Caco-2 (cell line): ENCODE measurements at places on chromosomes 11 and 22.

GRCh38 chr11:9203691-9204311 is 61.3 kb downstream of the DENND5A start:
- DNase-seq, result peak; percentile 48

DNA sequence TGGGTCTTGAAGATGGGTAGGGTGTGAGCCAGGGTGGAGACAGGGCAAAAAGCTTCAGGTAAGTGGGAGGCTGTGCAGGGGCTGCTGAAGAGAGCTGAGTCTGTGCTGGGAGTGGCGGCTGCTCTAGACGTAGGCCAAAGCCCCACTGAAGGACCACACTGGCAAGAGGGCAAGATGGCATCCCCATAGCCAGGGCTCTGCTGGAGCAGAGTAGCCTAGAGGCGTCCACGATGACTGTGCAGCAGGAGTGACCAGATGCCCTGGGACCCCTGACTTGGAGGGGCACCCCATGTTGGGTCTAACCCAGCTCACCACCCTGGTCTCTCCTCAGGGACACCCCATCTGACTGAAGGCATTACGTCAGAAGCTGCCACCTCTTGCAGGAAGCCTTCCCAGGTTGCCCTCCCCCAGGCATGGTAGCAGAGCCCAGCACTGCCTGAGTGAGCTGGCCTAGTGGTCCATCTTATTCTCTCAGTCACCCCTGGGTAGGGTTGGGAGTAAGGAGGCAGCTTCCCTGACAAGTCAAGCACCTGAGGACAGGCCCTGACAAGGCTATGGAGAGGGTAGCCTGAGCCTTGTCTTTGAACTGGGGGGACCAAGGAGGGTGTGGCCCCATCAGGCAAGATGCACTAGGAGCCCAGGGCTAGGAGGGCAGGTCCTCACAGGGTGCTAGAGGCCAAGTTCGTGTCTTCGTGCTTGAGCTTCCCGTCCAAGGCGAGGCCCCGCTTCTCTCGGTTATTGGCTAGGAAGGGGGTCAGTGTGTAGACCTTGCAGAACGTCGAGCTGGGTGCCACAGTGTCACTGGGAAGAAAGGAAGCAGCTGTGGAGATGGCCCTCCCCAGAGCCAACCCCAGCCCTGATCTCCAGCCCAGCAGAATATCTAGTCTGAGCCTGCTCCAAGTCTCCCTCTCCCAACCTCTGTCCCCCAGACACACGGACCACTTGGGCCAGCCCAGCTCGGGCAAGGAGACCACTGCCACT is 33.1 kb downstream of the TPBGL start:
- DNase-seq, result peak; percentile 41

GRCh38 chr11:7525424-7525823 is 11.6 kb downstream of the PPFIBP2 start:
- no peak for DNase-seq

- DNase-seq, result no peak
These were observed 6.2 kb upstream of the TLCD5 start for GRCh38 chr11:120318906-120319305.

- no peak for DNase-seq
These were observed 9.4 kb downstream of the DPP3 start for GRCh38 chr11:66489636-66490035.

GRCh38 chr22:44130076-44130711 is 50.5 kb upstream of the PARVG start:
- no peak for DNase-seq

DNA sequence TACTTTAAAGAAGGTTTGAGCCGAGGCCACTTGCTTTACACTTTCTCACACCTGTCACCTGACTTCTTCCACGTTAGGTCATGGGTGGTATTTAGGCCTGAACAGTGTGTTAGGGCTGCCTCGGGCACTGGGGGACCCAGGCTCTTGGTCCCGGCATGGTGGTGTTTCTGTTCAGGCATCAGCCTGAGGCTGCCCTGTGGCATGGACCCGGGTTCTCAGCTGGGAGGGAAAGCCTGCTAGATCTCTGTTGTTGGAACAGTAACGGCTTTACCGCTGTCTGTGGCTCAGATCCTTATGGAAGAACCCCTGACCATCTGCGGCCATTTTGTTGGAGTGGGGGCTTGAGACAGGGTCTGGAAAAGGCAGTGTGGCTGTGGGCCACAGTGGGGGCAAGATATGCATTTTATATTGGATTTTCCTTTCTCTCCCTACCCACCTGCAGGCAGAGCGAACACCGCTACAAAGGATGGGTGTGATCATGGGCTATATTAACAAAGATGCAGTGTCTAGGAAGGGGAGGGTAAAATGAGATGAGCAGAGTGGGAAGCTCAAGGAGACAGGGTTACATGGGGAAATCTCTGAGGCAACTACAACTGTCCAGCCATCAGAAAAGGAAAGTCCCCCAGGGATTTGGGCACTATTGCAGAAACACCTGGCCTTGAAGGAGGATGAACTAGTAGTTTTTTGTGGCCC is 1.6 kb upstream of the KCNJ11 start:
- DNase-seq, result no peak

GRCh38 chr11:64448599-64449380 is 89.8 kb downstream of the RPS6KA4 start:
- peak; percentile 90 for DNase-seq

DNA sequence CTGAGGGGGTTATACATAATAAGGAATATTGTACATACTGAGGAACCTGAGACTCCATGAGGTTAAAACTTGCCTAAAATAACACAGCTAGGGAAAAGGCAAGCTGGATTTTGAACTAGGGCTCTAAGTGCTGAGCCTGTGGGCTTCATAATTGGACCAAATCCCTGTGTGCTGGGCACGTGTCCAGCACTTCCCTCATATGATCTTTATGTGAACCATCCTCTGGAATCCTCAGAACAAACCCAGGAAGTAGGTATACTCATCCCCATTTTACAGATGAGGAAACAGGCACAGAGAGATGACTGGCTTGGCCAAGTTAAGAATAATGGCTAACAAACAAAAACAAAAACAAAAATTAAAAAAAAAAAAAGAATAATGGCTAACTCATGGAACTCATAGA is 14.9 kb downstream of the RTN4RL2 start:
- no peak for DNase-seq

GRCh38 chr22:23401111-23401909 is 178.8 kb downstream of the IGLL1 start:
- peak; percentile 34 for DNase-seq

DNA sequence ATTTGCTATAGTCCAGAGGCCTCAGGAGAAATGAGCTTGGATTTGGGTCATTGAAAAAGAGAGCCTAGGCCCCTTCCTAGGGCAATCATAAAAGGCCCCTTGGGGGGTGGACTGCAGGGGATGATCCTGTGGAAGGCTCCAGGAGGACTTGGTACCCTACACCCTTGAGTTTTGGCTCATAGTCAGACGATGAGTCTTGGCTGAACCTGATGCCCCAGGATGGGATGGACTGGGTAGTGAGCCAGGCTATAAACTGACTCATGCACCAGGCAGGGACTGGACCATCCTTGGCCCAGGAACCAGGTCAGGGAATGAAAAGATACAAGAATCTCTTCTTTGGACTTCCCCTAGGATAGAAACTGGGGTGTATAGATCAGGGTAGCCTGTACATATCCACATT is 54.2 kb downstream of the NAV2 start:
- no peak for DNase-seq

GRCh38 chr11:77039491-77040400 is 5.5 kb downstream of the B3GNT6 start:
- DNase-seq, result no peak

- DNase-seq, result no peak
These were observed 26.5 kb downstream of the ARHGAP1 start for GRCh38 chr11:46673713-46674462.

DNA sequence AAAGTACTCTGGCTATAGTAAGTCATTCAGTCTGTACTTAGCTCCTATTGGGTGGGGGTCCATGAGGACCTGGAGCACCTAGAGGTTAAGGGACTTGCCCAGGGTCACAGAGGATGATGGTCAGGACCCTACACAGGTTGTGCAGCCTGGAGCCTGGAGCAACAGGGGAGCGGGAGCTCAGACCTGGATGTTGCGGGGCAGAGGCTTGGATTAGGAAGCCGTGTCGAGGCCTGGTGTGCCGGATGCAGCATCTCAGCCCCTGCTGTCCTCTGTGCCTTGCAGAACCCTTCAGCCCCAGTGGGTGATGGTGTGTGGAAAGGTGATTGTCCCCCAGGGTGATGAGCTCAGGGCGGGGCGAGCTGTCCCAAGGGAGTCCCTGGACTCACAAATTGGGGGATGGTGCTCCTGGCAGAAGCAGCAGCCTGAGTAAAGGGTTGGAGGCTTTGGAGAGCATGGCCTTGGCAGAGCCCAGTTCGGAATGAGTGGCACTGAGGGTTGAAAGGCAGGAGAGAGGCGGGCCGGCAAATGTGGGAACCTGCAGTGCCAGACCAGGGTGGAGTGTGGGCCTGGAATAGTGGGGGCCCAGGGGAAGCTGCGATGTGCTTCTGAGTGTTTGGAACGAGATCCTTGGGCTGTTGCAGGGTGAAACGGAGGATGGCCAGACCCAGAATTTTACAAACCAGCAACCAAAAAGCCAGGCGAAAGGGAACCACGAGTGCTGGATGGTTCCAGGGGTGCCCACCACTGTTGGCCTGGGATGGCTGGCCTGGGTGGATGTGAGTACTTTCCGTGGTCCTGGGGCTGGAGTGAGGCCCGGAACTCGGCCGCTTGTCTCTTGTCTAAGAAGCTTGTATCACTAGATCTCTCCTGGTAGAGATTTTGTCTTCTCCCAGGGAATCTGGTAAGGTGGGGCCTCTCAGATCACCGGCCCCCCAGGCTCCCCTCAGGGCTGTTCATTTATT is 2.9 kb downstream of the TPCN2 start:
- DNase-seq, result no peak

DNA sequence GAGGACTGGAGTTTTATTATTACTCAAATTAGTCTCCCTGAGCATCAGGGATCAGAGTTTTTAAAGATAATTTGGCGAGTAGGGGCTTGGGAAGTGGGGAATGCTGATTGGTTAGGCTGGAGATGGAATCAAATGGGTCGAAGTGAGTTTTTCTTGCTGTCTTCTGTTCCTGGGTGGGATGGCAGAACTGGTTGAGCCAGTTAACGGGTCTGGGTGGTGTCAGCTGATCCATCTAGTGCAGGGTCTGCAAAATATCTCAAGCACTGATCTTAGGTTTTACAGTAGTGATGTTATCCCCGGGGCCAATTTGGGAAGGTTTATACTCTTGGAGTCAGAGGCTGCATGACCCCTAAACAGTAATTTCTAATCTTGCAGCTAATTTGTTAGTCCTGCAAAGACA is 1.1 kb downstream of the OR5A2 start:
- no peak for DNase-seq

DNA sequence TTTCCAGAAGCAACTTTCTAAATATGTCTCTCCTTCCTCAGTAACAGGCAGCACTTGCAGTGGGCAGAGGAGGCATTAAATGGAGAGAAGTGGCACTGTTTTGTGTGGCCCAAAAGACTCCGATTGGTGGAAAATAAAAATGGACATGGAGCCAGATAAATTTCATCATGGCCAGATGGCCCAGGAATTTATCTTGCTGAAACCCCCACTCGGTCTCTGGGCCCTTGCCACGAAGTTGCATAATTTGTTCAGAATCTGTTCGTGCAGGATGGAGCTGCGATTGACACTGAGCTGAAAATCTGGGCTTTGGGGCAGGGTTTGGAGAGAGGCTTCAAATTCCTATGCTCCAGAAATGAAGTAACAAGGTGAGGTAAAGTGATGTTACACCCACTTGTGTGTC is 65.5 kb downstream of the C11orf91 start:
- DNase-seq, result no peak

DNA sequence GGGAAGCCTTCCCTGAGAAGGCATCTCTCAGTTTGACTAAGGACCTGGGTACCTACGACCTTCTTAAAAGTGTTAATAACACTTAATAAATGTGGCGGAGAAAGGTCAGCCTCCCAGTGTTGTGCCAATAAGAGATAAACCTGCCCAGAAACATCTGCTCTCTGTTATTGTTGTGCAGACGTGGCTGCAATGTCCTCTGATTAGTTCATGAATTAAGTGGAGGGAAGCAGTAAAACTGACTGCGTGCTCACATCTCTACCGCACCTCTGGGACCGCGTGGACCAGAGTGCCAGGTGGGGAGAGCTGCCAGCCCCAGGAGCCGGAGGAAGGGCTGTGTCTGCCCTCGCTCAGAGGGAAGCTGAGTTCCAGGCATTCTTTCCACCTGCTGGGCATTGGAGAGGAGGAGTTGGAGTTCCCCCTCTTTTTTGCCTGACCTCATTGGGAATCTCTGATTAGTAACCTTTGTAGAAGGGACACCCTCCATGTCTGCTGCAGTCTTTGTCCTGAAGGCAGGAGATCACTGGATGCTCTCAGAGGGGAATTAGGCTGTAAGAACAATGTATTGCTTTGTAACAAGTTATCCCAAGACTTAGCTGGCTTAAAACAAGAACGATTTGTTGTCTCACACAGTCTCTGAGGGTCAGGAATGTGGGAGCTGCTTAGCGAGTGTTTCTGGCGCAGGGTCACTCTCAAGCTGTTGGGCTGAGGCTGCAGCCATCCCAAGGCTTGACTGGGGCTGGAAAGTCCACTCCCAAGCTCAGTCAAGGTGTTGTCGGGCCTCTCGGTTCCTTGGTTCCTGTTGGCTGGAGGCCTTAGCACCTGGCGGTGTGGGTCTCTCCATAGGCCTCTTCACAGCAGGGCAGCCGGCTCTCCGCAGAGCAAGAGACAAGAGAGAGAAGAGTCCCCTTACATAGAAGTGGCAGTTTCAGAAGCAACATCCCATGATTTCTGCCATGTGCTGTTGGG is 247.6 kb upstream of the TBCEL start:
- peak; percentile 29 for DNase-seq

GRCh38 chr22:26822313-26822712 is 164.9 kb downstream of the MIAT start:
- no peak for DNase-seq

- DNase-seq, result no peak
These were observed 15.2 kb downstream of the CCDC157 start for GRCh38 chr22:30371981-30372380.

- DNase-seq, result no peak
These were observed 38.3 kb upstream of the CYP2R1 start for GRCh38 chr11:14930369-14930768.

GRCh38 chr11:23632293-23632692 is 772.0 kb upstream of the CCDC179 start:
- no peak for DNase-seq

- DNase-seq, result no peak
These were observed 73.2 kb upstream of the FGF3 start for GRCh38 chr11:69892237-69892985.

GRCh38 chr11:269146-269890 is 8.9 kb upstream of the NLRP6 start:
- DNase-seq, result no peak

GRCh38 chr11:73141309-73142127 is 600 bp downstream of the FCHSD2 start:
- DNase-seq, result peak; percentile 89

- DNase-seq, result no peak
These were observed 13.6 kb downstream of the KRTAP5-5 start for GRCh38 chr11:1643146-1643690.
